SW 1271 (cell line): ENCODE measurements at places on chromosomes 4 and X.

- peak; percentile 5 for DNase-seq
These were observed 548.9 kb downstream of the PPP4R3C start for GRCh38 chrX:26914232-26914631.

DNA sequence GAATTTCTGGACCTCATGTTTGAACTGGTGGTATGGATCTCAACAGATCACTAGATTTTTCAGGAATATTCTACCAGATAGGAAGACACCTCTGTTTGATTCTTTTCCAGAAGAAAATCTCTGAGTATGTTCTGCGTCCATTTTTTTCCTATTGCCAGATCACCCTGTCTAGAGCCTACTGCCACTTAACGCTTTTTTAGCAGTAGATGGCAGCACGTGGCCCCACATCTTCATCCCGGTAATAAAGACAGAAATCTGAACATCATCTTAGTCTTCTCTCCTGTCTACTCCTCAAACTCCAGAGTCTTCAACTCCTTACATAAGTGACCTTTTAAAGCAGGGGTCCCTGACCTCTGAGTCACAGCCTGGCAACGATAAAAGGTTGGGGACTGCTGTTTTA is 184.7 kb downstream of the TMA16 start:
- DNase-seq = no peak

DNA sequence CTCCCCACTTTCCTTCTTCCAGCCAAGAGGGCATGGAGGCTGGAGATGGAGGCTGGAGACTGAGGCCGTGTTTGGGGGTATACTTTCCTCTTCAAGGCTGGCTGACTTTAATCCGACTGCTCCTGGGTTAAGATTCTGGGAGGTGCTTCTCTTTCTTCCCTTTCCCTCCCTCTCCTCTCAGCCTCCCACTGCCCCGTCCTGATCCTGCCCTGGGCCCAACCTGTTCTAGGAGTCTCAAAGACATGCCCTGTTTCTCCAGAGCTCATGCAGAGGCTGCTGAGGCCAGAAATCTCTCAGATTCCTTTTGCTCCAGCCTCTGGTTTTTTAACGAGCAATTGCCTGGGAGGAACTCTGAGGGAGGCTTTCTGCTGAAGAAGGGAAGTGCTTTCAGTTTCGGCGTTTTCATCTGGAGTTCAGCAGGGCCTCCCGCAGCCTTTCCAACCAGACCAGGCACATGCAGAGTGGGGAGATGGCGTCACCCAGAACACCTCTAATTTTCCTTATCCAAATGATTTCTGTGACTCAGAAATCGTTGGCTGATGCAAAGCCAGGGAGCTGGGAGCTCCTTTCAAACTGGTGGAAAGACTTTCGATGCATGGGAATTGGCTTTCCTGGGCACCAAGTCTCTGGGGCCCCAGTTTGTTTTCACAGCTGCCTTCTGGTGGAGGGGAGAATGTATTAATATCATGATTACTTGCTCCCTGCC is 34.5 kb upstream of the FAM9C start:
- no peak for DNase-seq

DNA sequence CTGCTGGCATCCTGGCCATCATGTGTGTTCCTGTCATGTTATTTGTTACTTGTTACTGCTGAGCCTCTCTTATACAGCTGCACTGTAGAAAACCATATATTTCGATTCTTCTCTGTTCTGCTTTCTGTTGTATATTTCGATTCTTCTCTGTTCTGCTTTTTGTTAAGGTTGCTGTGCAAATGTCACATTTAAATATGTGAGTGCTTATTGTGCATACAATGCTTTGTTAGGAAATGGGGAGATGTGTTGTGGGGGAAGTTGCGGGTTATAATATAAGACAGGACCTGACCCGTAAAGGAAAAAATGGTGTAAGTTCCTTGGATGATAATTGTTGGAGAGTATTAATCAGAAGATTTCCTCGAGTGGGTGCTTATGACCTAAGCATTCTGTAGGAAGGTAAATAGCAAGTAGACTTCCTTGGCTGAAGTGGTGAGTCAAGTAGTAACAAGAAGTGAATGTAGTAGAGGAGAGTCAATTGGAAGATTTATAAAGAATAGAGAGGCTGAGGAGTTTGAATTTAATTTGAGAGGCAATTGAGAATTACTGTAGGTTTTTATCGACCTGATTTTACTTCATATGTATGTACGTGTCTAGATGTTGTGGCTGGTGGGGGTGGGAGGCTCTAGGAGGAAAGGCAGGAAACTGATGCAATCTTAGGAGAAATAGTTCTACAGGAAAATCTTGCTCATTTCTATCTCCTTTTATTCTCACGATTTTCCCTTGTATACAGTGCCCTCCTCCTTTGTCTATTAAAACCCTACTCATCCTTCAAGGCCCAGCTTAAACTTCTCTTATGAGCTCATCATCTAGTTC is 8.5 kb downstream of the OGT start:
- no peak for DNase-seq

- DNase-seq = no peak
These were observed 3.6 kb downstream of the CWH43 start for GRCh38 chr4:48989461-48990203.

GRCh38 chr4:1910643-1911042 is 39.5 kb downstream of the NSD2 start:
- DNase-seq = peak; percentile 18

DNA sequence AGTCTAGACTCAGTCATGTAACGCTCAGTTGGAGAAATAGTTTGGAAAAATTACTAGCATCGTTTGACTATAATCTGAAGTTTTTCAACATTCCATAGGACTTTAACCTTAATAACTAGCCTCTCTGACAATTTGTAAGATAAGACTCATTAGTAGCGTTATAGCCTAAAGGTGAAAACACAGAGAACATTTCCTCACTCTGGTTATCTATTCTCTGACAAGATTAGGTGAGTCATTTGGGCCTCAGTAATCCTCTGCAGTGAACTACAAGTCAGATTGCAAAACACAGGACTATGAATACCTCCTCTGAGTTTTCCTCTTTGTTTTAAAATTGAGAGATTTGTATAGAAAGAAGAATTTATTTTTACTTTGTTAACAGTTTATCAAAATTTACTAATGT is 31.8 kb upstream of the PDLIM5 start:
- DNase-seq = no peak

GRCh38 chr4:139556071-139556723 is at the start of gene SETD7:
TSS of gene SETD7 (minus strand) at chr4:139556219. CDS start at chr4:139556137, 82 bp downstream.
- peak; percentile 1 for DNase-seq
